ENCODE measurements at places on chromosomes 3 and 15.

DNA sequence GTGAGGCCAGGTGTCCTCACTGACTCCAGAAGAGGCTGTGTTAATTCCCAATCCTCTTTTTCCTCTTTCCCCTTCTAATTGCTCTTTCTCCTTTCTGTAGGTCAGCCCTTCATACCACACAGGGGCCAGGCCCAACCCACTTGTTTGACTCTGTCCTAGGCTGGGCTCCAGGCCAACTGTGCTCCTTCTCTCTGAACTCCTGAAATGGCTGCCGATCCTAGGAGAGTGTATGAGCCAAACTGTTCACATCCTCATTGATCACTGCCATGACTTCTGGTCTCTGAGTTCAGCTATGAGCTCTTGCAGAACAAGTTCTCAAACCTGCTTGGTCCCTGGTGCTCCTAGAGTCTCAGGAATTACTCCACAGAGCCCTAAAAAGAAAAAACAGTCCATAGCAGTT lies 145.1 kb downstream of the VGLL4 start:
- DNase-seq, result peak; percentile 73

DNA sequence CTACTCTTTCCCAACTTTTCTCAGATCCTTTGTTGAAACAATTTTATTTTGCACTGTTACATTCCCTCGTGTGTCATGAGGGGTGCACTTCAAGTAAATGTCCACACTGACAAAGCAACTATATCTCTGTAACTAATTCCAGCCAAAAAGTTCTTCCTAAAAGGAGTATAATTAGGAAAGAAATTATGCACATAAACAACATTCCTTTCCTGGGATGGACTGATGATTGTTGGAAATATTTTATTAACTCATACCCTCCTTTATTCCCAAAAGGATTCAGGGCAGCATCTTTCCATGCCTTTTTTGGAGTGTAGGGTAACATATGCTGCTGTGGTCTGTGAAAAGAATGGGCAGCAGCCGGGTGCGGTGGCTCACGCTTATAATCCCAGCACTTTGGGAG lies 426.1 kb upstream of the THBS1 start:
- DNase-seq, result no peak

DNA sequence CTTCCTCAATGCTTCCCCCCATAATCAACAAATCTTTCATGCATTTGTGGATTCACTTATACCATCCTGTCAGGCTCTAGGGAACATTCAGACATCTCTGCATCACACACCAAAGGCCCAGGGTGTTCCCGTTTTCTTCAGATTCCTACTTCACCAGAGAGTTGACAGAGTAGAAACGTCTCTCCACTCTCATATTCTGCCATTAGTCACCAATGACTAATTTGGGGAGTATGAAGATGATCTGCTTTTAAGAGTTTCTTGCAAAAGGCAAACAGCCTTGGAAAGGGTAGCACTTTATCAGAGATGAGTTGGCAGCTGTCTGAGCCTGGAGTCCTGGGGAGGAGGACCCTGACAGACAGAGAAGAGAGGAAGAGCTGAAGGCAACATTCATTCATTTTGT lies 55.8 kb upstream of the DGKG start:
- DNase-seq, result peak; percentile 90

GRCh38 chr3:22306454-22306853 lies 555.4 kb upstream of the ZNF385D start:
- DNase-seq, result no peak

DNA sequence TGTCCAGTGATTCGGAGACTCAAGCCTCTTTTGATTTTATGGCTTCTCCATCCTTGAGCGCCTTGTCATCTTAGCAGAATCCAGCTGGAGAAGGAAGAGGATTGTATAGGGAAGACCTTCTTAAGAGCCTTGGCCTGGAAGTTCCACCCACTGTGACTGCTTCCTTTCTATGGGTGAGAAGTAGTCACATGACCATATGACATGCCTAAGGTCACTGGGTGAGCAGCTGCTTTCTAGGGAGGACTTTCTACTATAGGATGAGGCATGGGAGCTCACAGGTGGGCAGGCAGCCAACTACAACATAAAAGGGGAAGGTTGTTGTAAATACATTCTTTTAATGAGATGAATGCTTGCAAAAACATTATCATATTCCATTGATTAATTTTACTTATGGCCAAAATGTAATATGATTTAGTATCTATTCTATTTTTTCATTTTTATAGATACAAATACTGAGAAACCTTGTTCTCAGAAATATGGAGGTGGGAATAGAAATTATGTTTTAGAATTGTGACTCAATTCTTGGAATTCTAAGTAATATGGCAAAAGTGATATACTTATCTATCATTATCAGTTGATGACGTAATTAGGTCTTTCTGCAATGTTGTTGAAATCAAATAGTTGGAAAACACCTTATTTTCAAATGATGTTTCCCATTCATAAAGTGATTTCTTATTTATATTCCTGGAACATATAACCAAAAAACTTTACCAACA lies 53.6 kb upstream of the MINAR1 start:
- DNase-seq, result peak; percentile 4

DNA sequence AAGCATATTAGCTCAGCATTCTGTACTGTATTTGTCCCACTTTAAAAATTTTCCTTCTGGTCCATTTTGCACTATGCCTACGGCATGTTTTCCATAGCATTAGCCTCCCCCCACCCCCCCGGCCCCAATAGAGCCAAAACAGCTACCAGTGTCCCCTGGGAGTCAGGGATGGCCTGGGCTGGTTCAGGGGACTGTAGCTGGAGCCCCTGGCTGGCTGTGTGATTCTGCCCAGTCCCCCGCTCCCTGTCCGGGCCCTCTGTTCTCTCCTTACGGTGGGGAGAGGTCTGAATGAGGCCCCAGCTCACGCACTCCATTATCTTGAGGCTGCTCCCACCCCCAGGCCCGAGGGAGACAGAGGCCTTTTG lies 70.1 kb downstream of the KLF15 start:
- no peak for DNase-seq

- peak; percentile 41 for DNase-seq
Observed at GRCh38 chr15:30859091-30859874, 44.4 kb upstream of the FAN1 start.

DNA sequence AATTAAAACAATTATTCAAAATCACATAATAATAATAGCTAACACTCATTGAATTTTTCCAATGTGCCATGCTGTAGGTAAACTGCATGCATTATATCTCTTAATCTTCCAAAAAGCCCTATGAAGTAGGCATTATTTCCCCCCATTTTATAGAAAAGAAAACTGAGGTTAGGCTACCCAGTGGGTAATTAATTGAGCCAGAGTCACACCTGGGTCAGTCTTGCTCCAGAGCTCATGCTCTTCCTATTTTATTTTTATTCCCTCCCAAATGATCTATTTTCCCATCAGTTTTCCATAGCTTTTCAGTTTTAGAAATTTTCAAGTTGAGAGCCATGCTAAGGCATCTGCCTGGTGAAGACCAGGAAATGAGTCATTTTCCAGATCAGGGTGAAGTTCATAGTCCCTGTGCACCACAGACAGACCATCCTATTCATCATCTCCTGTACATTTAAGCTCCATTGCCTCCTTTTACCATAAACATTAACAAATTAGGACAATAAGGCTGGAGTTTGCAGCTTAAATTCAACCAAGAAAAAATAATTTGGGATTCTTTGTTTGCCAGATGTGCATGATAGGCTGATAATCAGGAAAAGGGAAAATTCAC lies 417.3 kb downstream of the OTOL1 start:
- peak; percentile 41 for DNase-seq
